ENCODE measurements at places on chromosomes 1 and 21.

DNA sequence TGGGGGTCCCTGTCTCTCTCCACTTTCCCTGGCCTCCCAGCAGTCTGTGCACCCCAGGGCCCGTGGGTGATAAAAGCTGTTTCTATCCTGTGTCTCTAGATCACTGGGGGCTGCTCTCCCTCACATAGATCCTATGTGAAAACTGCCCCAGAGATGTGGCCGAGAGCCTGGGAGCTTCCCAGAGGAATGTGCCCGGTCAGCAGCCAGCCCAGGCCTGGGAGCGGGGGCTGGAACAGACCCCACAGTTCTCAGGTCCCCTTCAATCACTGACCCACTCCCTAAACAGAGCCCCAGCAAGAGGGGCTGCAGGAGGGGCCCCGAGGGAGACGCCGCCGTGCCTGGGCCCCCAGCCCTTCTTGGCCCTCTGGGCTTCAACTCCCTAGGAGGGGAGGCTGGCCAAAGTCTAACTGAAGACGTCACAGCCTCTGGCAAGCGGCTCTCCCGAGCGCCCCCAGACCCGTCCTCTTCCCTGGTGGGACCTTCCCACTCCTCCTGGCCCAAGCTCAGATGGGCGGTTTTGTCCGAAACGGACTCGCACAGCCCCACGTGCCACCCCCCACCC is 403 bp downstream of the MXRA8 start:
- no peaks in the 10 kb centered on the region for H3K4me1 ChIP-seq
- no peak for DNase-seq
- peaks cover 11% of the 10 kb centered on the region for H3K27me3 ChIP-seq
- H3K27ac ChIP-seq = no peak overlapping the region
- H3K36me3 ChIP-seq = no peaks in the 10 kb centered on the region
- no peak overlapping the region for H3K4me3 ChIP-seq

DNA sequence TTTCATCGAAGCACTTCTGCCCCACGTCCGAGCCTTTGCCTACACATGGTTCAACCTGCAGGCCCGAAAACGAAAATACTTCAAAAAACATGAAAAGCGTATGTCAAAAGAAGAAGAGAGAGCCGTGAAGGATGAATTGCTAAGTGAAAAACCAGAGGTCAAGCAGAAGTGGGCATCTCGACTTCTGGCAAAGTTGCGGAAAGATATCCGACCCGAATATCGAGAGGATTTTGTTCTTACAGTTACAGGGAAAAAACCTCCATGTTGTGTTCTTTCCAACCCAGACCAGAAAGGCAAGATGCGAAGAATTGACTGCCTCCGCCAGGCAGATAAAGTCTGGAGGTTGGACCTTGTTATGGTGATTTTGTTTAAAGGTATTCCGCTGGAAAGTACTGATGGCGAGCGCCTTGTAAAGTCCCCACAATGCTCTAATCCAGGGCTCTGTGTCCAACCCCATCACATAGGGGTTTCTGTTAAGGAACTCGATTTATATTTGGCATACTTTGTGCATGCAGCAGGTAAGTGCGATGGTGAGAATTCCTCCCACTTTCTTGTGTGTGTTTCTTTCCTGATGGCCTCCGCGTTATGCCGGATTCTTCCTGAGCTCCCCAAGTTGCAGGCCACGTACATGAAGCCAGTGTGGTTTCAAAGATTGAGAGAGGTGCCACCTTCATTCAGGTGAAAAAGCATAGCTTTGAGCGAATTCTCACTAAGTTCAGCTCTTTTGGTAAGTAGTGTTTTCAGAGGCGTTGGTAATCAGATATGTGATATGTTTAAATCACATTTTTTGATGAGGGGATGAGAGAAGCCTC is 6.0 kb downstream of the NFIA start:
- no peak overlapping the region for H3K4me3 ChIP-seq
- H3K4me1 ChIP-seq = peaks cover 17% of the 10 kb centered on the region
- no peak for DNase-seq
- H3K36me3 ChIP-seq = peaks cover 3% of the 10 kb centered on the region
- H3K27ac ChIP-seq = no peak overlapping the region

GRCh38 chr1:230599926-230600656 is 42.2 kb upstream of the COG2 start:
- H3K36me3 ChIP-seq = no peaks in the 10 kb centered on the region
- H3K4me3 ChIP-seq = no peak overlapping the region
- H3K27ac ChIP-seq = no peak overlapping the region
- no peaks in the 10 kb centered on the region for H3K27me3 ChIP-seq

GRCh38 chr1:92536211-92536979 is 49.7 kb upstream of the GFI1 start:
- no peaks in the 10 kb centered on the region for H3K27me3 ChIP-seq
- H3K27ac ChIP-seq = no peak overlapping the region
- peak; percentile 9 for DNase-seq
- H3K4me1 ChIP-seq = peaks cover 31% of the 10 kb centered on the region
- no peaks in the 10 kb centered on the region for H3K36me3 ChIP-seq
- no peak overlapping the region for H3K4me3 ChIP-seq

DNA sequence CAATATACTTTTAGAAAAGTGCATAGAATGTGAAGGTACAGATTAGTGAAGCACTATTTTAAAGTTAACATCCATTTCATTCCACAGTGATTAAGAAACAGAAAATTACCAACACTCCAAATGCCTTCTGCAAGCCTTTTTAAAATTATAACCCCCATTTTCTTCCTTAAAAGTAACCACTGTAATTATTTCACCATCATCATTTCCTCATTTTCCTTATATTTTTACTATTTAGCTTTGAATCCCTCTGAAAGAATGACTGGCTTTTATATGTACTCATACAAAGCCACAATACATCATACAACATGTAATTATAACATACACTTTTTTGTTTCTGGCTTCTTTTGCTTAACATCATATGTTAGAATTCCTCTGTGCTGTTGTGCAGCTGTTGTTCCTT is 6.5 kb upstream of the NEGR1 start:
- H3K27ac ChIP-seq = no peak overlapping the region
- DNase-seq = no peak
- H3K27me3 ChIP-seq = no peaks in the 10 kb centered on the region
- no peak overlapping the region for H3K4me3 ChIP-seq
- H3K4me1 ChIP-seq = peaks cover 24% of the 10 kb centered on the region

DNA sequence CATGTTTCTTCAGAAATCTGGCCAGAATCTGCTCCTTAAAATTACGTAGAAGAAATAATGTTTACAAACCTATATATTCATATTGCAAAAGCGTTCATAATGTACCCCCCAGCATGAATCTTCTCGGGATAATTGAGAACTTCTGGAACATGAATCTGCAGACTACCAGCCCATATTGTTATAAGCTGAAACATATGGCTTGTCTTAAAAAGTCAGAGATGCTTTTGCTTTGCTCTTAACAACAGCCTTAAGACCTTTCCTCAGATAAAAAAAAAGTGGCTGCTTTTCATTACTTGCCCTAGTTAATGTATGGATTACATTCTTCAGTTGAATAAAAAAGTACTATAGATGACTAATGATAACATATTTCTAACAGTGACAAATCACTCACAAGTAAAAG is 15.0 kb upstream of the ZZZ3 start:
- H3K27me3 ChIP-seq = no peaks in the 10 kb centered on the region
- DNase-seq = no peak
- no peaks in the 10 kb centered on the region for H3K4me1 ChIP-seq

- H3K4me1 ChIP-seq = peaks cover 33% of the 10 kb centered on the region
- H3K27me3 ChIP-seq = no peaks in the 10 kb centered on the region
- peak; percentile 93 for DNase-seq
- no peak overlapping the region for H3K4me3 ChIP-seq
These were observed 1.9 kb upstream of the ZFYVE9 start for GRCh38 chr1:52139817-52140540.

DNA sequence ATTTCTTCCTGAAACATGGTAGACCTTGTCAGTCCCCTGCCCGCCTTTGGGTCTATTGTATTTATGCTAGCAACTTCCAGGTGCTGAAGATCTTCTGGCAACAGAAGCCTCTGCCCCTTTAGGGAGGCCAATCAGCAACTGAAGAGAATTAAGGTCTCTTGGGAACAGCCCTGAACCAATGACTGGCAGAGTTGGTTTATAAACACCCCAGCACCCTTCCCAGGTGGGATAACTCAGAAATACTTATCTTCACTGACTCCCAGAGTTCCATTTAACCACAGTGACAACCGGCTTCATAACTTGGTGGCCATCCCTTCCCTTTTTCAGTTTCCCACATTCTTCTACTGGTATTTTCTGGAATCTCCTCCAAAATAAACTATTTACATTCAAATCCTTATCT is 27.2 kb upstream of the TMCO1 start:
- H3K4me1 ChIP-seq = no peaks in the 10 kb centered on the region
- H3K36me3 ChIP-seq = no peaks in the 10 kb centered on the region
- DNase-seq = no peak
- peaks cover 4% of the 10 kb centered on the region for H3K27me3 ChIP-seq
- no peak overlapping the region for H3K4me3 ChIP-seq

- H3K4me1 ChIP-seq = no peaks in the 10 kb centered on the region
- no peaks in the 10 kb centered on the region for H3K36me3 ChIP-seq
- DNase-seq = no peak
- no peak overlapping the region for H3K27ac ChIP-seq
- H3K27me3 ChIP-seq = no peaks in the 10 kb centered on the region
- H3K4me3 ChIP-seq = no peak overlapping the region
These were observed 340.4 kb upstream of the VAMP3 start for GRCh38 chr1:7430691-7431090.

DNA sequence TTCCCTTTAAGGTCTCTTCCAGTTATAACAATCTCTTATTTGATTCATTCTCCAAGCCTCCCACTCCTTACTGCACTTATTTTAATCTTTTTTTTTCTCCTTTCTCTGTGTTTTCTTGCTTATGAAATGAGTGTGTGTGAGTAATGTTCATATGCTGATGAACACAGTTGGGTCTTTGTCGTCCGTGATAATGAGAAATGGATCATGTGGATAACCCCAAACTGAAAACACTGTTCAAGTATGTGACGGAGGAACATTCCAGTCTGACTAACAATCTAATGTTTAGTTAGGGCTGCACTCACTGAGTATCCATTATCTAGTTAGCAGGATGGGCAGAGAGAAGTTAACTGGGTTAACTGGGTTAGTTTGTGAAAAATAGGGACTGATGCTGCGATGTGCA is 253.1 kb upstream of the DUSP10 start:
- H3K27ac ChIP-seq = no peak overlapping the region
- DNase-seq = no peak

GRCh38 chr1:99304725-99305282 is 40.5 kb downstream of the PLPPR4 start:
- DNase-seq = no peak
- no peak overlapping the region for H3K4me3 ChIP-seq
- no peaks in the 10 kb centered on the region for H3K36me3 ChIP-seq
- no peaks in the 10 kb centered on the region for H3K4me1 ChIP-seq
- H3K27me3 ChIP-seq = no peaks in the 10 kb centered on the region

DNA sequence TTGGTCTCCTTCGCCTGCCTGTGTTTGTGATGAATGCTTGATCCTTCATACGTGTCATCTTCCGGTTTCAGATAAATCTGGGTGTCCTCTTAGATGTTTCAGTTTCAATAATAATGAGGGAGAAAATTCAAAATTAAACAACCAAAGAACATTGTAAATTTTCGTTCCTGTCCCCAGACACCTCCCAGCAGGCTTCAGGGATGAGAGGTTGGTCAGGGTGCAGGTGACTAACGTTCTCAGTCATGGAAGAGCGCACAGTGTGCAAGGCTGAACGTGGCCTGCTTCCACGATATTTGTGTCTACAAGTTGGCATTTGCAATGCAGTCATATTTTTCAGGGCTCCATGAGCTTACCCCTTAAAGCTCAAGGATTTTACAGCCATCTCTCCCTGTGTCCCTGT is 147.1 kb upstream of the ARHGEF16 start:
- H3K36me3 ChIP-seq = no peaks in the 10 kb centered on the region
- H3K27me3 ChIP-seq = no peaks in the 10 kb centered on the region
- no peak overlapping the region for H3K27ac ChIP-seq
- no peak for DNase-seq

- H3K27ac ChIP-seq = no peak overlapping the region
- H3K36me3 ChIP-seq = no peaks in the 10 kb centered on the region
- H3K4me3 ChIP-seq = no peak overlapping the region
- no peaks in the 10 kb centered on the region for H3K4me1 ChIP-seq
- no peaks in the 10 kb centered on the region for H3K27me3 ChIP-seq
- DNase-seq = no peak
These were observed 79.8 kb upstream of the CYYR1 start for GRCh38 chr21:26652854-26653253.

DNA sequence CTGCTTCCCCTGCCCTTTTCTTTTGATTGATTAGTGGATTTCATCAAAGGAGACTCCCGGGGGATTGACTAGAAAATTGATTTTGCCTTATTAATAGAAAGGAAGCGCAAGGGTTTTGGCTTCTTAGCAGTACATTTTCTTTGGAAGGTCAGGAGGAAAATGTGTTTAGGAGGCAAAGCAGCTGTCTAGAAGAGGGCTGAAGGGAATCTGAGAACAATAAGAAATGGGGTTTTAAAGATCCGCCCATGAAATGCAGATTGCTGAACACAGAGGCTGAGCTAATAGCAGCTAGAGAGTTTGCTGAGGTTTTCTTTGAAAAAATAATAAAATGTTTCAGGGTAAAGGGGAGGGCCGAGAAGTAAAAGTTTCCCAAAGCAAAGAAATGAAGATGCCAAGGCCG is 4.9 kb downstream of the SERTAD4 start:
- peaks cover 54% of the 10 kb centered on the region for H3K4me1 ChIP-seq
- no peaks in the 10 kb centered on the region for H3K27me3 ChIP-seq

- no peaks in the 10 kb centered on the region for H3K27me3 ChIP-seq
- no peaks in the 10 kb centered on the region for H3K36me3 ChIP-seq
- H3K4me3 ChIP-seq = no peak overlapping the region
- no peak for DNase-seq
These were observed 141.8 kb downstream of the CTH start for GRCh38 chr1:70552662-70553566.

GRCh38 chr1:950881-951280 is 8.2 kb downstream of the NOC2L start:
- H3K4me1 ChIP-seq = no peaks in the 10 kb centered on the region
- H3K27ac ChIP-seq = no peak overlapping the region
- no peak overlapping the region for H3K4me3 ChIP-seq
- no peak for DNase-seq
- H3K36me3 ChIP-seq = no peaks in the 10 kb centered on the region

GRCh38 chr1:42933610-42934491 is 24.8 kb downstream of the SLC2A1 start:
- H3K27me3 ChIP-seq = no peaks in the 10 kb centered on the region
- H3K4me1 ChIP-seq = peaks cover 5% of the 10 kb centered on the region
- H3K36me3 ChIP-seq = peaks cover 12% of the 10 kb centered on the region
- no peak overlapping the region for H3K27ac ChIP-seq

GRCh38 chr1:217911908-217912307 is 280.8 kb downstream of the SPATA17 start:
- H3K4me1 ChIP-seq = no peaks in the 10 kb centered on the region
- H3K27me3 ChIP-seq = no peaks in the 10 kb centered on the region
- no peak for DNase-seq
- H3K27ac ChIP-seq = no peak overlapping the region
- H3K4me3 ChIP-seq = no peak overlapping the region

- H3K4me1 ChIP-seq = no peaks in the 10 kb centered on the region
- H3K4me3 ChIP-seq = no peak overlapping the region
- no peak overlapping the region for H3K27ac ChIP-seq
- H3K36me3 ChIP-seq = no peaks in the 10 kb centered on the region
- no peak for DNase-seq
- no peaks in the 10 kb centered on the region for H3K27me3 ChIP-seq
These were observed 8.9 kb downstream of the BSND start for GRCh38 chr1:55007625-55008024.

Data from endothelial cell of umbilical vein (primary cell).